ENCODE measurements at places on chromosomes 3 and 15. TPM values are rescaled to one million over a fixed set of nuclear protein-coding genes. Genes with fewer than 3 reads are reported as not detected.

Gene CHRNA7
- total RNA-seq = 3.1 TPM

Gene ZPLD1
- total RNA-seq = 0.05 TPM

Gene AMIGO3
- 0.56 TPM for total RNA-seq

Gene DNAH12
- not detected for total RNA-seq

Gene ZWILCH
- 41.1 TPM for total RNA-seq

Gene ECE2
- total RNA-seq = not detected

Gene INO80
- total RNA-seq = 11.9 TPM

Gene CLEC3B
- total RNA-seq = not detected

Gene WDR53
- 11.7 TPM for total RNA-seq

Gene CADPS
- not detected for total RNA-seq

Gene PARL
- 66.7 TPM for total RNA-seq

Gene NR2E3
- not detected for total RNA-seq

Gene SERINC4
- not detected for total RNA-seq

Gene OGG1
- 17.0 TPM for total RNA-seq

Gene FOXB1
- total RNA-seq = not detected

Gene DHFR2
- 3.0 TPM for total RNA-seq

Gene CACNA2D3
- 0.07 TPM for total RNA-seq

Gene ZNF80
- total RNA-seq = not detected

Gene TLR9
- not detected for total RNA-seq

Gene ALPK3
- total RNA-seq = 0.31 TPM

Gene C3orf52
- total RNA-seq = 12.5 TPM

Gene A4GNT
- not detected for total RNA-seq

Gene IL17RD
- 1.8 TPM for total RNA-seq

Gene ADAMTSL3
- 0.35 TPM for total RNA-seq

Gene GCSAM
- not detected for total RNA-seq

Gene PLCB2
- 0.55 TPM for total RNA-seq

Gene CAMP
- total RNA-seq = not detected

Gene KCNMB3
- total RNA-seq = 2.1 TPM

Gene SLC27A2
- total RNA-seq = 42.0 TPM
